Left forelimb (tissue), 1 donor: ENCODE measurements at places on chromosomes 5 and 9.

DNA sequence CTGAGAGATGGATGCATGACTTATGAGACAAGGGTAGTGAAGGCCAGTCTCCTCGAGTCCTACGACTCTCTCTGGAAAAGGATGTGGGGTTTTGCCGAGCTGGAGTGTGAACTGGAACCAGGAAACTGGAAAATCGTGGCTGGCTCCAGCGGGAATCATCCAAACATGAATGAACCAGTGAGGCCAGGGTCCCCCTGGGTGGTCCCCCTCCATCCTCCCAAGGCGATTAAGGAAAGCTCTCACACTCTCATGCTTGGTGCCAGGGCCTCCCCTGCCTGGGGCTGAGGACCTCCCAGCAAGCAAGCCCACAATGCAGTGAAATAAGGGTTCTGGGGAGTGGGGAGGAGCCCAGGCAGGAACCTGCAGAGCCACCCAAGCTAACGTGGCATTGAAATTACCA lies 9.6 kb upstream of the AMBP start:
- DNase-seq, result peak; percentile 44

GRCh38 chr5:146667633-146668272 lies 151.8 kb upstream of the GPR151 start:
- no peak for DNase-seq

DNA sequence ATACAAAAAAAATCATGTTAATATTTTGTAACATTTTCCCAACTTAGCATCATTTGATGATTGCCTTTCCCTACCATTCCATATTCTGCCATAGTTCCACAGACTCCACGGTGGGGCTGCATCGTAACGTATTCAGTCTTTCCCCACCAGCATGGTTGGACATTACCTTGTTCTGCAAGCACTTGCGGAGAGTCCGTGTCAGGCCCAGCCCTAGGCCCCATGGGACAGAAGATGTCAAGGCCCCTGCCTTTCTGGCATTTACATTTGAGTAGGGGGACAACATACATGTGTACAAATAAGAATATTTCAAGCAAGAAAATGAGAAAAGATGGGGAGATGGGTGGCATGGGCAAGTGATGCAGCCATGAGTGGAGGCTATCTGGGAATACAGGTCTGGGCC lies 8.2 kb upstream of the PHF2 start:
- DNase-seq, result no peak

GRCh38 chr5:171701100-171701541 lies 84.5 kb upstream of the SMIM23 start:
- DNase-seq, result no peak

- no peak for DNase-seq
Measured at GRCh38 chr9:81814794-81815464, 113.3 kb upstream of the SPATA31D4 start.

DNA sequence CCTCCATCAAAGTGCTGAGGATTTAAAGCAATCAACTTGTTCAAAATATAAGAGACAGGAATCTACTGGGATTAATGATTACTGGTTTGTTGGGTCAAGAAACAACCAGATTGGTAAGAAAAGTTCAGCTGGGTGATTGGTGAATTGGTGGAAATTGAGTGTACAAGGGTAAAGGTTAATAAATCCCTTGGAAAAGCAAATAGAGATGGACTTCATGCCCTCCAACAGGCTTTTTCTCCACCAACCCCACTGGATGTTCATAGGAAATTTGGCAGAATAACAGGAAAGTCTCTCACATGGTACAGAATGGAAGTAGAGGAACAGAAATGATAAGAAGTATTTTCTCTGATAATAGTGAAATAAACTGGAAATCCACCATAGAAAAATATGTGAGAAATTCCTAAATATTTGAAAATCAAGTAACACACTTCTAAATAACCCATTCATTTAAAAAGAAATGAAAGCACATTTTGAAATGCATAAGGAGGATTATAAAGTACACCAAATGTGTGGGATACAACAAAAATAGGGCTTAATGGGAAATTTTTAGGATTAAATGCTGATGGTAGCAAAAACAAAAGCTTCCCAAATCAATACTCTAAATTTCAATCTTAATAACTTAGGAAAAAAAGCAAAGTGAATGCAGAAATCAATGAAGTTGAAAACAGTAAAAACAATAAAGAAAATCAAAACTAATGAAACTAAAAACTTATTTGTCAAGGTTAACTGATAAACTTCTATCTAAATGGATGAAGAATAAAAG lies 426.2 kb downstream of the HTR1A start:
- DNase-seq, result no peak

- no peak for DNase-seq
Measured at GRCh38 chr5:103849934-103850333, 287.3 kb upstream of the NUDT12 start.

DNA sequence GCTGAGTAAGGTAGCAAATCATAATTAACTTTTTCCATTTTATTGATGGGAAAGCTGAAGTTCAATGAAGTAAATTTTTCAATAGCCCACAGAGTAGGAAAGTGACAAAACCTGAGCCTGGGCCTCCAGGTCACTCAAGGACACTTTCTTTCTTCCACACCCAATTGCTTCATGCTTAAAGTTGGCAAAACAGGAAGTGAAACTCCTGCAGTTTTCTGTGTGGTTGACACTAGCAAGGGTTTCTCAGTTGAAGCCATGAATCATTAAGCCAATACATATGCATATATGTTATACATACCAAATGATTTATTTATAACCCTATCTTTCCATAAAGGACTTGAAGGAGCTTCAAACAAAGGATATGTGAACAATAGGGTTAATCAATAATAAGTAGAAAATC lies 13.9 kb downstream of the TLR4 start:
- no peak for DNase-seq

DNA sequence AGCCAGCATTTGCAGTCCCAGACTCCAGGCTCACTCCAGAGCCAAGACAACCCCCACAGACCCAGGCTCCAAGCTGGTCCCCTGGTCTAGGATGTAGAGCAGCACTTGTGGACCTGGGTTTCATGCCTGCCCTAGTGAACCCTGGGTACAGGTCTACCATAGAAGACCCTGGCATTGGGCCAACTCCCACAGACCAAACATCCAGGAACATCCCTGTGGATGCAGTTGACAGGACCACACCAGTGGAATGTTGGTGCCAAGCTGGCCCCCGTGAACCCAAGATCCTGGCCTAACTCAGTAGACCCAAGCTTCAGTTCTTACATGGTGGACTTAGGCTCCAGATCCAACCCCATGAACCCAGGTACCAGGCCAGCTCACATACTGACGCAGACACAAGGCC lies 250.6 kb downstream of the KDM4C start:
- no peak for DNase-seq

GRCh38 chr5:134837530-134838181 lies 8.1 kb upstream of the C5orf24 start:
- DNase-seq, result no peak

DNA sequence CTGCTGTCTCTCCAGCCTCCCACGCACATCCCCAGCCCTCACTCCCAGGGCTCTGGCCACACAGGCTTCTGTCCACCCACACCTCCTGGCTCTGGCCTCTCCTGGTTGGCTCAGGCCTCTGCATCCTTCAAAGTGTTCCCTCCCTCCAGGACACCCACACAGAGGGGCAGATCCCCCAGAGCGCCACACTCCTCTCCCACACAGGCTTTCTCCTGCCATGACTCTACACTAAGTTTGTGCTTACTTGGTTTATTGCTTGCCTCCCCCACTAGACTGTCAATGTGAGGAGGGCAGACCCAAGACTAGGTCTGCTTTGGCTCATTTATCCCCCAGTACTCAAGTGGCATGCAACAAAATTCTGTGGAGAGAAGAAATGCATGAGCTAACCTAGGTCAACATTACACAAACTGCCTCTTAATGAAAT lies 67.0 kb upstream of the SPOCK1 start:
- no peak for DNase-seq

DNA sequence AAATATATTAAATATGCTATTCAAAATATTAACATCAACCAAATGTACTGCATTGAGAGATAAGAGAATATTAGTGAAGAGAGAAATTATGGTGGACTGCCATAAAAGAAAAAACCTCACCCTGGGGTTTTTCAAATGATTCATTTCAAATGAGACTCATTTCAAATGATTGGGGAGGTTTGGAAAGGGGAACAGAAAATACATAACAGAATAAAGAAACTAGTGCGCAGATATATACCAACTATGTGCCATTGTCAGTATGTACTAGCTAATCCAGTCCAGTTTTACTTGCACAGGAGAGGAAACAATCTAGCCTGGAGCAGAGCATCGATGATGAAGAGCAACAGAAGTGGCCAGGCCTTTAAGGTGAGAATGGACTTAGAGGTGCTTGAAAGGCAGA lies 651.6 kb upstream of the RORB start:
- no peak for DNase-seq

GRCh38 chr5:151672516-151672915 lies 14.2 kb downstream of the SPARC start:
- no peak for DNase-seq

DNA sequence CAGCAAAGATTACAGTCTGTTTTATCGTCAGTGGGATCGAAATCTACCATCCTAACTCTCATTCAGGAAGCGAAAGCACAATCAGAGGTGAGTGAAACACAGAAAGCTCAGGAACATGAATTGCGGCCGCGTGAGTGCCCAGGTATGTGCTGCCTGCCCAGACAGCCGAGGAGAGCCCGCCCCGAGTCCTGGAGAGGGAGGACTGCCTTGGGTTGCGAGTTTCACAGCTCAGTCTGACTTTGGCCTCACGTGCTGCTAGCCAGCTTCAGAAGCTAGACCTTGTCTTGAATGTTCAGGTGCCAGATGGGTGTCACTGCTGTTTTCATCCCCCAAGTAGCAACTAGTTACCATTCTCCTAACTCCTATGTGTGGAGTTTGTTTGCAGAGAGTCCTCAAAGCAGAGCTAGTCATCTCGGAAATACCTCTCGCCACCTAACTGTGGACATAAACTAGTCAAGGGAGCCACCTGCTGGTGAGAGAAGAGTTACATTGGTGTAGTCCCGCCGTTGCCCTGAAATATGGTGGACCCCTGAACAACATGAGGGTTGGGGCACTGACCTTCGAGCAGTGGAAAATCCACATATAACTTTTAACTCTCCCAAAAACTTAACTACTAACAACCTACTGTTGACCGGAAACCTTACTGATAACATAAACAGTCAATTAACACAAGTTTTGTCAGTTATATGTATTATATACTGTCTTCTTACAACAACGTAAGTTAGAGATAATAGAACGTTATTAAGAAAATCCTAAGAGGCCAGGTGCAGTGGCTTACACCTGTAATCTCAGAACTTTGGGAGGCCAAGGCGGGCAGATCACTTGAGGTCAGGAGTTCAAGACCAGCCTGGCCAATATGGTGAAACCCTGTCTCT lies 80.9 kb downstream of the GOLPH3 start:
- DNase-seq, result no peak

DNA sequence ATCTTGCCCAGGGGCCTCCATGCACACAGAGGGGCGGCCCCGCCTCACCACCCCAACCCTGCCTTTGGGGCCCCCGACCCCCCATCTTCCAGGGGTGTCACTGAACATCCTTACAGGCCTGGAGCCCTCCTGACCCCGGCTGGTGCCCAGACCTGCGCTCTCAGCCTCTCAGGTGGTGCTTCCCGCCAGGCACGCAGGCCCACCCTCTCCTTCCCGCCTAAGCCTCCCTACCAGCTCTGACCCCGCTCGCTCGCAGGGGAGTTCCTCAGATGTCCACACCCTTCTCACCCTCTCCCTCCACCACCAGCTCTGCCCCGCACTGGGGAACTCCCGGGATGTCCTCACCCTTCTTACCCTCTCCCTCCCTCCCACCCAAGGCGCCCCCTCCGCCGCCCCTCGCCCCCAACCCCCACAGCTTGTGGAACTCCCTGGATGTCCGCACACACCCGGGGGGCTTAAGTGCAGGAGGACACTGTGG lies 12.3 kb upstream of the QRFP start:
- no peak for DNase-seq

DNA sequence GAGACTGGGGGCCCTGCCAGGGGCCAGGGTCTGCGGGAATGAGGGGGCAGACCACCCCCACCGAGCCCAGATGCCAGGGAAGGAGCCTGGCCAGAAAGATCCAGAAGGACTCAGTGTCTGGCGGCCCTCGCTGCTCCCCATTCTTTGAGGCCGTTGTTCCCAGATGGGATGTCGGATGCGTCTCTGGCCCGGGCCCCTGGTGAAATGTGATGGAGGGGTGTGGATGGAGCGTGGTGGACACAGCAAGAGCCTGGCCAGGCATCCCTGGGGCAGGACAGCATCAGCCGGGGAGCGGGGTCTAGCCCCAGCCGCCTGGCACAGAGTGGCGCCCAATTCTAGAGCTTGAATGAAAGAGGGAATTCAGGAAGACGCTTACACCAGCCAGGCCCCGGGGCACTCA lies 46.2 kb upstream of the NKD2 start:
- no peak for DNase-seq

- no peak for DNase-seq
Measured at GRCh38 chr5:82886911-82887310, 190.3 kb downstream of the TMEM167A start.

DNA sequence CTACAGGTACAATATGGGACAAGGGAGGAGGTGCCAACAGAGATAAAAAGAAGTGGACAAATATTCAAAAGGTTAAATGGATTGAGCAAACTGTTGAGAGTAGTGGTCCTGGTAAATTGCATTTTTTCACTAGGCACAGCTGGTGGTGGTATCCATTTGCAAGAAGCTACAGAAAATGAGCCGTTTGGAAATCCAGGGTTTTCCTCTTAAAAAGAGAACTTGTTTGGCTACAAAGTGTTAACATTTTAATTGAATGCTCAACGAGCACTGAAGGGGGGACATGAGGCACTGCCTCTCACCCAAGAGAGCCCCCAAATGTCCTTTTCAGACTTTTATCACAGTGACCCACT lies 491 bp upstream of the ZCCHC9 start:
- DNase-seq, result no peak

DNA sequence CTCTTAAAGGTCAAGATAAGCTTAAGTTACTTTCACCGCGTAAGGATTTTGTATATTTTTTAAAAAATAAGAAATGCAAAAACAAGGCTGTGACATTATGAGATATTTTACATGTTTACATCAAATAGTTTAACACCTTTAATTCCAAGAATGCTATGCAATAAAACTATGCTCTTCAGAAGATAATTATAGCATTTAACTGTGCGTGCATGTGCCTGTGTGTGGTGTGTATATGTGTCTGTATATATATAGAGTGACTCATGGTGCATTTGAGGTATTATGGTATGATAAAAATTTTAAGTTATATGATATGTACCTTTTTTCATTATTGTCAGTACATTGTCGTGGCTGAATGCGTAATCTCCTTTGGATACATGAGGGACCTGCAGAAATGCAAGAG lies 539.3 kb downstream of the PDE4D start:
- DNase-seq, result no peak

GRCh38 chr9:3736161-3736560 lies 210.4 kb upstream of the RFX3 start:
- DNase-seq, result no peak
